ENCODE measurements at places on chromosomes 6 and 20.

DNA sequence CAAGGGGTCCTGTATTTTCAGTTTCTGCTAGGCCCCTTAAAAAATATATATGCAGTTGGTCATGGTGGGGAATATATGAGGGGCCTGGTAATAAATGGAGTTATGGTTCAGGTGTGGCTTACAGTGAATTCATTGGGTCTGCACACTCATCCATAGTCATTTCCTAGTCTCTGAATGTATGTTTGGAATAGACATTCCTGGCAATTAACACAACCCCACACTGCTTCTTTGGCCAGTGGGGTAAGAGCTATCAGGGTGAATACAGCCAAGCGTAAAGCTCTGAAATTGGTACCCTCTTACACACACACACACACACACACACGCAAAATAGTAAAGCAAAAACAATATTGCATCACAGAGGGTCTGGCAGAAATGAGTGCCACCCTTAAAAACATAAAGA is 56.5 kb downstream of the QRSL1 start:
- no peak for DNase-seq

GRCh38 chr6:70694371-70694770 is 26.7 kb downstream of the SMAP1 start:
- DNase-seq = no peak

DNA sequence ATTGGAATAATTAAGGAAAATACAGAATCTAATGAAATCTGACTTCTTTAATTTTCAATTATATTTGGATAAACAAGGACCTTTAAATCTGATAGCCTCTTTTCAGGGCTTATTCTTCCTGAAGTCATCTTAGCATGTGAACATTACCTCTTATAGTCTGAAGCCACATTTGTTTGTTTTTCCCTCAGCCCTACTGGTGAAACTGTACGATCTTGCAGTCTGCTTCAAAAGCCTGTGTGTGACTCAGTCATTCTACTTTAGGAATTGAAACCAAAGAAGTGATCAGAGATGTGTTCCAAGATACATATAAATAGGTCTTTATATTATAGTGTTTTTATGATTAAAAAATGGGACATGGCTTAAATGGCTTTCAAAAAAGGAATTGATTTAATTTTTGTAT is 67.5 kb downstream of the MACROD2 start:
- DNase-seq = no peak

DNA sequence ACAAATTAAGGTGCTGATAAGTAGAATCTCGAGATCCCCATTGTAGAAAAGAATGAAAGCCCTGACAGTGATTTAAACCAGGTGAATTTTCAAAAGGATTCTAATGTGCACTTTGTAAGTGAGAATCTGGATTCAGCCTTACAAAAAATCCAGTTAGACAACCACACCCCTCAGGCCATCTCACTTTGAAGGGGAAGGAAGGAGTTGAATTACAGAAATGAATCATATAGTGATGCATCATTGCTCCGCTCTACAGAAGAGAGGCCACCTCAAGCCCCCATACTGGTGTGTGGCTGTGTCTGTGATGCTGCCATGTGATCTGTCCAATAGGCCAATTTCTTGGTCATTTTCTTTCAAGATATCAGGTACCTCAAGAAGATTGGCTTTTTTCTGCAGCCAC is 85.5 kb upstream of the NT5E start:
- DNase-seq = peak; percentile 18

DNA sequence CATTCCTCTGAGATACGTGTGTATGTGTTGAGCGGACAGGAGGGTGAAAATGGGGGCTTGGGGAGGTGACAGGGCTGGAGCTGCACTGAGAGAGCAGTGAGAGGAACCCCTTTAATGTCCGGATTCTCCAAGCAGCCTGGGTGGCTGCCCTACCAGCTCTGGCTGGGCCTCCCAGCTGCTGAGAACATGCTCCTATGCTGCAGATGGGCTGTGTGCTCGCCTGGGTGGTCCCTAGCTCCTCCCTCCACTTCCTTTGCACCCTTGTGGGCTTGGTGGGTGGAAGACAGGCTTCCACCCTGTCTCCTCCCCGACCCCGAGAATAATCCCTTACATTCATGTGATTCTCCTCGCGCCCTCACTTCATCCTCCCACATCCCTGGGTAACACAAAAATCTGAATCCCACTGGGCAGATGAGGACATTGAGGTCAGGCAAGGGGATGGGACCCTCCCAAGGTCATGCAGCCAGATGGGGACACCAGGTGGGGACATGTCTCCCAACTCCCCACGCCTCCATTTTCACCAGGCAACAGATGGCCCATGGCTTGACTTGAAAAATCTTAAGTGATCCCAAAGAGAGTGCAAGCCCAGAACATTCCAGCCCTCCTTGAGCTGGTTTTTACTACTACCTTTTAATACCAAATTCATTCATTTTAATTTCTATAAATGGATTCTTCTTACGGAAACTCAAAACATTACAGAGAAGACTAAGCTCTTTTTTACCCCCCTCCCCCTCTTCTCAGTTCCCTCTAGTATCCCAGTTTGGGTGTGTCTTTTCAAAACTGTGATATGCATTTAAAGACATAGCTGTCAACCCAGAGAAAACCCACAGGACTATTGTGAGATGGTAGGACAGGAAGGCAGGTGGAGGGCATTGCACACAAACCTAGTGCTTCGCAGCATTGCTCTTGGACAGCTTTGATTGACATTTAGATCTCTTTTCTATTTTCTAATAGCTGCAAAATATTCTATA is 5.0 kb upstream of the PDRG1 start:
- DNase-seq = no peak

GRCh38 chr20:1469925-1470571 is 3.4 kb upstream of the NSFL1C start:
- DNase-seq = peak; percentile 95

DNA sequence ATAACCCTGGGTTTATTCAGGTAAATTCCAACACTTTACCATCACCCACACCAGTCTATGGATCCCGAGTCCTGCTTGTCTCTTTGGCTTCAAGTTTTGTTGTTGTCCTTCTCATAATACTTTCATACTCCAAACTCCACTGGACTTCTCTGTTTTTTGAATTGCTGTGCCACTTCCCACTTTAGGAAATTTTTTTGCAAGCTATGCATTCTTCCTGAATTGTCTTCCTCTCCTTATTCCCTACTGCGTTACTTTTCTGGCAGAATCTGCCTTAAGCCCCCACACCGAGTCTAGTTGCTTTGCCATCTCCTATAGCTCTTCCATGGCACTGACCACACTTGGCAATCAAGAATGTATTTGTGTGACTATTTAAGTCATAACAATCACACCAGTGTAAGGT is 96.1 kb downstream of the TSHZ2 start:
- DNase-seq = no peak

DNA sequence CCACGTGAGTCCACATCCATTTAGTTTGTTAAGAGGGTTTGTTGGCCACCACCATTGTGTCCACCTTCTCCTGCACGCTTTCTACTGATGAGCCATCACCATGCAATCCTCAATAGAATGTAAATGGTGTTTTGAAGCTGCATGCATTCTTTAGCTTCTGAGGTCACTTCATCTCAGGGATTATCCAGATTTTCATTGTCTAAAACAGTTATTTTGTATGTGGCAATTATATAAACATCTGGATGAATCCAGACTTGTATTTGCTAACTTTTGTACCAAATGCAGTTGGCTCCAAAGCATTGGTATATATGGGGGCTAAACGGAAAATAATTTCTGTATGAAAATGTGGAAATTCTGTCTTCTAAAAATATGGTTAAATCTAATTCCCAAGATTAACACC is 231.2 kb upstream of the ARID1B start:
- DNase-seq = no peak

DNA sequence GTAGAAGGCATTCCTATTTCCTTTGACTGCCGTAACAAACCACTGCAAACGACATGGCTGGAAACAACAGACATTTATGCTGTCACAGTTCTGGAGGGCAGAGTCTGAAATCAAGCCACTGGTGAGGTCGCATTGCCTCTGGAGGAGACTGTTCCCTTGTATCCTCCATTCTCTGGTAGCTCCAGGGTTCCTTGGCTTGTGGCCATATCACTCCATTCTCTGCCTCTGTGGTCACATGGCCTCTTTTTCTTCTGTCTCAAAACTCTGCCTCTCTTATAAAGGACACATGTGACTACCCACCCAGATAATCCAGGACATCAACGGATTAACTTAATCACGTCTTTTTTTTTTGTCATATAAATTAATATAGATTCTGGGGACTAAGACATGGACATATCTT is 84.4 kb downstream of the LYRM2 start:
- DNase-seq = no peak

DNA sequence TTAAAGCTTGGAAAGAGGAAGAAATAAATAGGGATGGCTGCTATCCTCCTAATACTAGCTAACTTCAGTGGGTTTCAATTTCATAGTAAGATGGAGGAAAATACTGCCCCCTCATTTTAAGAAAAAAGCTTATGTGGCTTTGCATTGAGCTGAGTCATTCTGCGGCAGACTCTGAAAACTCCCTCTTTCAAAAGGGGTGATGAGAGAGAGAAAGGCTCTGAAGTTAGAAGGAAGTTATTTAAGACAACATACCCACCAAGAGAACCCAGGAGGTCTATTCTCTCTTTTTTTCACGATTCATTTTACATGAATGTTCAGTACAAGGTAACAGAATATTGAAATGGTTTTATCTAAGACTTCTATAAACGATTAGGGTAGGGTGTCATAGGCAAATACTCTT is 4.5 kb downstream of the PRDM13 start:
- no peak for DNase-seq

DNA sequence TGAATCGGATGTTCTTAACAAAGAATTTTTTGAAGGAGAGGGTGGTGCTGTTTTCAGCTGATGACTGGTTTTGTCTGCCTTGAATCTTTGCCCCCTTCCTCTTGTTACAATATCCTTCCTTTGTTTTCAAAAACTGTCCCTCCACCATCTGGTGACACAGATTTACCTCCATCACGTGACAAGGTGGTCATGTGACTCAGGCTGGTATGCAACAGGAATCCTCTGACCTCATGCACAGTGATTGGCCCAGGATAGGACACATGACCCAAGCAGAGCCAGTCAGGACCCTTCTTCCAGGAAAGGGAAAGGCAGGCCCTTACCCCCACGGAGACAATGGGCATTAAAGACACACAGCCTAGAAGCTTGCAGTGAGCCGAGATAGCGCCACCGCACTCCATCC is 84.7 kb upstream of the MC3R start:
- DNase-seq = no peak

GRCh38 chr6:132712366-132712765 is 1.5 kb downstream of the VNN1 start:
- DNase-seq = no peak

DNA sequence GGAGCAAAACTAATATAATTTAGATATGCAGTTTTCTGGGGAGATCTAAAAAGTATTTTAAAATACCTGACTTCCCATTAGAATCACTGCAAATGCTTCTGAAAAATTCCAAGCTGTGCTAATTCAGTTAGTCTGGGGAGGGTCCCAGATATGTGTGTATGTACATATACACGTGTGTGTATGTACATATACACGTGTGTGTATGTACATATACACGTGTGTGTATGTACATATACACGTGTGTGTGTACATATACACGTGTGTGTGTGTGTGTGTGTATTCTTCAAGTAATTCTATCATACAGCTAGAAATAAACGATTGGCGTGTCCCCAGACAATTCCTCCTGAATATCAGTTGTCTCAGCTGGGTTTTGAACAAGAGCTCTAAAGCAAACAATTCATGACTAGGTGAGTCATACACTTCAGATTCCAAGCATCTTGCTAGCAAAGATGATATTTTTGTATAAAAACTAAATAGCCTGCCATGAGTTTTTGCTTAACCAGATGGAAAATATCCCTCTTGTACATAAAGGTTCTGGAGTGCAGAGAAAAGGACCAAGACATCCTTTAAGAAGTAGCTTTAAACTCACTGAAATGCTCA is 58.2 kb downstream of the SPACA1 start:
- no peak for DNase-seq

DNA sequence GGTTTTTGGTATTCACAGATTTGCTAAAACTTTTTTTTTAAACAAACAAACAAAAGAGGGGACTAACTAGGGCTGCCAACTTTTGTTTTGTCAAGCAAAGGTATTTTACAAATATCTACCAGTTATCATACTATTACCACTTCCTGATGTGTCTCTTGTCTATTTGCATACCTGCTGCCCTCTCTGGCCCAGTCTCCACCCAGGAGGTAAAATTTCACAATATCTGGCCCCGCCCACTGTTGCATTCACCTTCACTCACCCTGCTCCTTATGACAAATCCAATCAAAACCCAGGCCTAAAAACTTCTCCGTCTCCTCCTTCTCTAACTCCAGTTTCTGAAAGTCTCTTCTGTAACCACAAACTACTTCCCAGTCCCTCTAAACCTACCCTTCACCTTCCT is 82.2 kb downstream of the TRERF1 start:
- DNase-seq = no peak

GRCh38 chr6:75334266-75335040 is 49.9 kb upstream of the TMEM30A start:
- DNase-seq = peak; percentile 29

DNA sequence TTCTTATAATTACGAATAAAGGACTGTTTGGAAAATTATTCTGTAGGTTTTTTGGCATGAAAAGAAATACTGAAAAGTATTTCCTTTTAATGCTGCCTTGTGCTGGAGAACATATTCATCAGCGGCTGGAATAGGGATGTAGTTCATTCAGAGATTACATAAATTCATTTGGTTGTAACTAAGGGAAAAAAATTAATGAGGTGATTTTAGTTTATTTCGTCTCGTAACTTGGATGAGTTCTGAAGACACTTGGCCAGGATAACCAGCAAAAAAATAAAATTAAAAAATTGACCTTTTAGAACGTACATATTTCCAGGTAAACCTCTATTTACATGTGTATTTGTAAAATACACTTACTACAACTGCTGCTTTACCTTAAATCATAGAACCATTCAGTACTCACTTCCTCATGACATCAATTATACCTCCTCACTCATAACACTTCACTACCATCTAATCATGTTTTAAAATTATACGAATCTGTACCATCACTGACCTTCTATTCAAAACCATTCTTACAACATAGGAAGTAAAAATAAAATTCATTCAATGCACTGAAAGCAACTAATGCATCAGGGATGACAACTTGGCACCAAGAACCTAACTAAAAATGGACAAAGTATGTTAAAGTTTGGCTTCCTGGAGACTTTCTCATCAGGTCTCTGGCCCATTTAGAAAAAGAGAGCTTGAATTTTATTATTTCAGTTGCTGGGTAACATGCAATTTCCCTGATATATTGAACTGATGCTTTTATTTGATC is 17.2 kb downstream of the KLHL31 start:
- DNase-seq = no peak

GRCh38 chr6:37877373-37878149 is 58.0 kb downstream of the ZFAND3 start:
- DNase-seq = no peak

- DNase-seq = no peak
Observed at GRCh38 chr20:60202046-60202445, 243.8 kb downstream of the CDH26 start.

DNA sequence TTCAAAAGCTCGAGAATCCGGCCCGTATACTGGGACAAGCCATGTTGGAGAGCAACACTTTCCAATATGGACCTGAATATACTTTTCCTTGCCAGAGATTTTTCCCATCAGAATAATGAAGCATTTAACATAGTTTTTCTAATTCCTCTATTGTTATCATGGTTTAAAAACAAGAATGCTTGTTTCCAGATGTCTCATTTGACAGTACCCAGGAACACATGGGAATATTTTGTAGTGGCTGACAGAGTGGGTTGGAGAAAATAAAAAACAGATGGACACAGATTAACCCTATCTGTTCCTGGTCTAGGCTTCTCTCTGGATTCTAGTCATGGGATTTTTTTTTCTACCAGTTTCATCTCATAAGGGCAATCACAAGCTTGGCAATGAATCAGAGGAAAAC is 164.8 kb upstream of the CEP162 start:
- no peak for DNase-seq
